ENCODE measurements at places on chromosomes 2 and 18.

- no peak for DNase-seq
Observed at GRCh38 chr2:238568455-238569440, 142.0 kb downstream of the ASB1 start.

- DNase-seq, result no peak
Observed at GRCh38 chr18:44803019-44803650, 122.4 kb downstream of the SETBP1 start.

GRCh38 chr2:47218066-47218581, 63.0 kb upstream of the STPG4 start:
- DNase-seq, result no peak

- DNase-seq, result no peak
Observed at GRCh38 chr2:196489371-196489770, 150.1 kb upstream of the CCDC150 start.

DNA sequence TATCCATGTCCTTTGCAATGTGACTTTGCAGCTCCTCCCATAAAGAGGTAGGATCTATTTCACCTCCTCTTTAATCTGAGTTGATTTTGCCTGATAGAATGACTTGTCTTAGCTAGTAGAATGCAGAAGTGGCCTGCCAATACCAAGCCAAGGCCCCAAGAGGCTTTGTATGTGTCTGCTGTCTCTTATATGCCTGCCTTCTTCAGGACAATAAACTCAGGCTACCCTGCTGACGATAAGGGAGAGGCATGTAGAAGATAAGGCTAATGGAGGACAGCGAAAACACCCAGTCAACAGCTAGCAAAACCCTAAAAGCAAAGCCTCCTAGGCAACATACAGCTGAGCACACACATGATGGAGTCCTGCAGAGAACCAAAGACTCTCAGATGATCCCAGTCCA, 1.8 kb upstream of the ZC3H8 start:
- DNase-seq, result no peak

All from WERI-Rb-1 (cell line).